Fibroblast of lung (primary cell): ENCODE measurements at places on chromosomes 1 and 21. TPM values are rescaled to one million over a fixed set of nuclear protein-coding genes. Genes with fewer than 3 reads are reported as not detected.

GRCh38 chr1:94068096-94068998 is 52.6 kb downstream of the ABCA4 start:
- peak; percentile 86 for DNase-seq

DNA sequence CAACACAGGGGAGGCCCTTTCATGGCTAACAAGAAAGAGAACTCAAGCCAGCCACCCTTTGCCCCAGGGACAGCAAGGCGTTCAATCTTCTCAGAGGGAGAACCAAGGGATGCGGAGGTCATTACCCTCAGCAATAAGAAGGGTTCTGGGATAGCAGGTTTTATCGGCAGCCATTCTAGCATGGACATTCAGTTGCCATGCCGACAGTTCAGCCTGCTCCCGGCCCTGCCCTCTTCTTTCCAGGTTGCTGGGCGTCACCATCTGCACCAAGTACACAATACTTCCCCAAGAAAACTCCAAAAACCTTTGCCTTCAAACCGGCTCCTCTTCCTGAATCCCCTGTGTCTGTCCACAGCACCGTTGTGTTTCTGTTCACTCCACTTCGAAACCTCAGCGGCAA is 47.1 kb downstream of the SYT2 start:
- no peak for DNase-seq

GRCh38 chr21:31580866-31581276 is 78.6 kb upstream of the SOD1 start:
- peak; percentile 72 for DNase-seq

DNA sequence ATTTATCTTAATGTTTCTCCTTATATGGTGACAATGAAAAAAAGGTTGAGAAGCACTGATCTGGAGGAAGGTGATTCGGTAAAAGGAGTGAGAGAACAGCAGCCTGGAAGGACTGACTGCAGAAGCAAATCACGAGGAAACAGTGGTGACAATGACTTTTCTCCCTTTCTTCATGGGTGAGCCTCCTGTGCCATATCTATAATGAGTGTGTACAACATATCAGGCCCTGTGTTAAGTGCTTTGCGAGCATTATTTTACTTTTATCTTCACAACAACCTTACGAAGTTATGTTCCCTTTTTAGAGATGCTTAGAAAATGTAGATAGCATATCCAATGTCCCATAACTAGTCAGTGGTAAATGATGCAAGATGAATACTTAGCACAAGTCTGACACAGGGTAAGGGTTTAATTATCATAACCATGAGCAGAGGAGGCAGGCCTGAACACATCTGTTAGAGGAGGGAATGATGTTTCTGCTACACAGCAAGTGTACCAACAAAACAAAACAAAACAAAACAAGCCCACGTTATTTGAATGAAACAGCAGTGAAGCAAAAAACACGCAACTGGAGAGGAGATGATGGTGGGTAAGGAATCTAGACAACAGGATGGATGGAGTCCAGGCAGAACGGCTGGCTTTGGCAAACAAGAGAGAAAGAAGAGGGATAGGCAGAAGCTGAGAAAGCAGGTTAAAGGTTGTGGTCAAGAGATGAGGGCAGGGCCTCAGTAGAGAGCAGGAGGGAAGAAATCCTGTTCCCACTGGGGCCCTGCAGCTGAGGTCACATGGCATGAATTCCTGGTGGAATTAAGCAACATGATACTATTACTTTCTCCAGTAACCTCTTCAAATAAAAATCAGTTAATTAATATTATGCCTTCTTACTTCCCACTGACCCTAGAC is 29.6 kb downstream of the GNG12 start:
- no peak for DNase-seq

The GALE gene
- 14.1 and 16.0 TPM in 2 replicates for total RNA-seq

The TMCC2 gene
- 4.1 and 6.9 TPM in 2 replicates for total RNA-seq
